Smooth muscle cell of bladder (primary cell): ENCODE measurements at places on chromosomes 13 and 19. TPM values are rescaled to one million over a fixed set of nuclear protein-coding genes. Genes with fewer than 3 reads are reported as not detected.

FPR1 gene
- 0.09 and 0.14 TPM in 2 replicates for total RNA-seq

ZSCAN4 gene
- not detected in 2 replicates for total RNA-seq

IFNL1 gene
- not detected in 2 replicates for total RNA-seq

PALM gene
- 4.8 and 15.6 TPM in 2 replicates for total RNA-seq

PSG1 gene
- total RNA-seq: under 0.01 and 0.09 TPM in 2 replicates
